ENCODE measurements at places on chromosomes 3 and 15.

DNA sequence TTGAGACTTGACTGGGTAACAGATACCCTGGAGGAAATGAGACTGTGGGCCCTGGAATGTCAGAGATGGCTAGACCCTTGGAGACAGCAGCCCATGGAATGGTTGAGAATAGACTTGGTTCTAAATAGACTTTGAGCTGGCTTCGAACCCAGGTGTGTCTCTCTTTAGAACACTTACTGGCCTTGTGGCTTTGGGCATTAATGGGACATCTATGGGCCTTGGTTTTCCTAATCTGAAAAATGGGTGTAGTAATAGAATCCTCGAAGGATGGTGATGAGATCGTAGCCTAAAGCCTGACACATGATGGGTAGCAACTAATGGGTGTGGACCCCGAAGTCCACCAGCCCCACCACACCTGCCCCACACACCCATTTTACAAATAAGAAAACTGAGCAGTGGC, 119.2 kb downstream of the TMEM266 start:
- no peak for DNase-seq

- no peak for DNase-seq
Observed at GRCh38 chr3:178513546-178514380, 22.5 kb upstream of the KCNMB2 start.

GRCh38 chr15:69742361-69742760, 289.7 kb downstream of the RPLP1 start:
- no peak for DNase-seq

DNA sequence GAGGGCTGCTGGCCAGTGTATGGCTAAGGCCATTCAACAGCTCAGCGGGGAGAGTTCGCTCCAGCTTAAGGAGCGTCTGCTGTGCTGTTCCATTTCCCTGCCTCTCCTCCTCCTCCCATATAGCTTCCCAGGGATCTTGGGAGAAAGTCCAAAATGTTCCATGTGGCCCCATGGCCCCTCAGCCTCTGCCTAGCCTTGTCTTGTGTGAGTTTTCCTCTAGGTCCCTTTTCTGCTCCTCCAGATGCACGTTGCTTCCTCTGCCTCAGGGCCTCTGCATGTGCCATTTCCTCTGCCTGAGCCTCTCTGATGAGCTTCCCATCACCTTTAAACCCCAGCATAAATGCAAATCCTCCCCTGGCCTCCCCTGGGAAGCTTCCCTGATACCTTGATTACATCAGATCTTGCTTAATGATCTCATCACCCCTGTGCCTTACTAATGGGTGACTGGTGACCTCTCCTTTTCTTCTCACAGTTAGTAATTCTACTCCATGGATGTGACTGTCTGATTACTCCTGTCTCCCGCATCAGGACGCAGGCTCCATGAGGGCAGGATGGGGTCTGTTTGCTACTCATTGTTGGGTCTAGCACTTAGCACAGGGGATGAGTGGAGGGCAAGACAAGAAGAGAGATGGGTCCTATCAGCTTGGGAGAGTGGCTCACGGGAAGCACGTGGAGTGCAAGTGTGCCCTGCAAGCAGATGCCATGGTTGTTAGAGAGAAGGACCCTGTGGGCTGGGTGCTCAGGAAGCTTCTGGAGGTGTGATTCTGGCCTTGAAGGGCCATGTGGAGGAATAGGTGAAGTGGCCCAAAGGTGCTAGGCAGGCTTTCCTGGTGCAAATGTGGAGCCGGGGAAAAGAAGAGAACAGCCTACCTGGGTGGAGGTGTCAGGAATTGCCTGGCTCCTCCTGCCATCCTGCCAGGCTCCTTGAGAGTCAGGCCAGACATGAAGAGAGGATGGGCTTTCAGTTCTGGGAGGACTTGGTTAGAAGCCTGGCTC, 23.8 kb downstream of the ITGA11 start:
- no peak for DNase-seq

Measured in iPS DF 6.9 (cell line).